ENCODE measurements at places on chromosomes 7 and 10. TPM values are rescaled to one million over a fixed set of nuclear protein-coding genes. Genes with fewer than 3 reads are reported as not detected.

DNA sequence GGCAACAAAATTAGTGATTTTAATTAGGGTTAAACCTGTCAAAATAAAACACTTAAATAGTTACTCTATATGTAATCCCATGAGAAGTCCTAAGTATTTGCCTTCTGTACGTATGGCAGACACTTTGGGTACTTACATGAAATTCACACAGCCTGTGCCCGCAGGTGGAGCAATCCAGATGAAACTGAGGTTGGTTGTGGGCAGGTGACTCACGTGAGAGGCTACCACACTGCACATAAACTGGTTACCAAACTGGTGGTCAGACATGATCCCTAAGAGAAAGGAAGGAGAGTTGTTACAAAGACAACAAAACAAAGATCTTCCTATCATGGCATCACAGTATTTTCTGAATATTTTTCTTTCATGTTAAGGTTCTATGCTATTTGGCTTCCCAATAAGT, 156.1 kb downstream of the RELN start:
- no peak for DNase-seq

DNA sequence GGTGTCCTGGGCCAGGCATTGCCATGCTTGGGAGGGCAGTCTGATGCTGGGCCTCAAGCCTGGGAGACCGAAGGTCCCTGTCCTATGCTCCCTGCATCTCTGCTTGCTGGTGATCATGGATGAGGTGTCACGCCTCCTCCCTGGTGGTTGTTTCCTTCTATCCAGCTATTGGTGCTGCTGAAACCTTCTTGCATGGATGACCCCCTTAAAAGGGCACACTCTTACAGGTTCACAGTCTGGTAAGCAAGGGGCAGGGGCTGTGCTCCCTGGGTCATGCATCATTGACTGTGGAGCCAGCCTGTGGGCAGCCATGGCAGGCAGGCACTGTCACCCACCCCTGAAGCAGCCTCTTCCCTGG, 36.8 kb upstream of the SLC29A3 start:
- DNase-seq: no peak

DNA sequence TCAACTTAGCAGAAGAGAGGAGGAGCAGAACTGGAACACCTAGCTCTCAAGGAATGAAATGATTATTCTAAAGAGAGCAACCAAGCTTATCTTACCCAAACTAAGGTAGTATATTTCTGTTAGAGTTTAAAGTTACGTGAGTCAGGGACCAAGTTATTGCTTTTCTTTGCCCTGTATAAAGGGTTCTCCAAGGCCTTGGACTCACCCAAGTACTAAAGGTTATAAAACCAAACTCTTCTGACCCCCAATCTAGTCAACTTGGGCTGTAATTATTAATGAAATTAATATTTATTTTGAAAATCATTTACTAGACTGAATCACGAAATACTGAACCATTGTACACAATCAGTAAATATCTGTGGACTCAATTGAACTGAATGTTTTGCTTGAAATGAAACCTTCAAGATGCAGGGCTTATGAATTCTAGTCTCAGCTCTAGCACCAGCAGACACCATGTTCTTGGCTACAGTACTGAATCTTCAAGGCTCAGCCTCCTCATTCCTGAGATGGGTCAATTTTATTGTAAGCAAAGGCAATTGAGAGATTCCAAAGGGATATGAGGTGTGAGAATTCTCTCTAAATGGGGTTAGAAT, 1.8 kb upstream of the CYP2C19 start:
- no peak for DNase-seq

DNA sequence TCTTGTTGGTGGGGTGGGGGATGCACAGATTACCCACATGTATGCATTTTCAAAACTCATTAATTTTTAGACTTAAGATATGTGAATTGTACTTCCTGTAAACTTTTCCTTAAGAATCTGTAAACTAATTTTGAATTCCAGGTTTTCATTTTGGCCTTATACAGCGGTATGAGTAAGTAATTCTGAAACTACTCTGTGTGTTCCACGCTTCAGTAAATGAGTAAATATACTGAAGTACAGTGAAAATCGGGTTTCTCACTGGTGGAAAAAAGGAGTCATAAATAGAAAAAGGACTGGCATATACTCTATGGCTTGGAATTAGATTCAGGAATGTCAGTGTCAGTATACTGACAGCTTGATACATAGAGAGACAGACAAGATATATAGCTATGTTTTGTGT, 72.8 kb downstream of the CTTNBP2 start:
- no peak for DNase-seq

Gene FAM221A
- 1.8 TPM for total RNA-seq

Gene TET1
- total RNA-seq: 1.5 TPM

- peak; percentile 98 for DNase-seq
Observed at GRCh38 chr7:101251871-101252659, 7.2 kb upstream of the FIS1 start.
